ENCODE measurements at places on chromosomes 1 and 21.

- DNase-seq, result peak; percentile 94
Observed at GRCh38 chr1:165854101-165854845, 26.9 kb downstream of the UCK2 start.

- no peak for DNase-seq
Observed at GRCh38 chr1:113983826-113984225, 4.6 kb downstream of the OLFML3 start.

- DNase-seq, result no peak
Observed at GRCh38 chr21:44583089-44583799, 2.8 kb upstream of the KRTAP10-5 start.

GRCh38 chr1:54475946-54476516, 69.8 kb upstream of the SSBP3 start:
- no peak for DNase-seq

DNA sequence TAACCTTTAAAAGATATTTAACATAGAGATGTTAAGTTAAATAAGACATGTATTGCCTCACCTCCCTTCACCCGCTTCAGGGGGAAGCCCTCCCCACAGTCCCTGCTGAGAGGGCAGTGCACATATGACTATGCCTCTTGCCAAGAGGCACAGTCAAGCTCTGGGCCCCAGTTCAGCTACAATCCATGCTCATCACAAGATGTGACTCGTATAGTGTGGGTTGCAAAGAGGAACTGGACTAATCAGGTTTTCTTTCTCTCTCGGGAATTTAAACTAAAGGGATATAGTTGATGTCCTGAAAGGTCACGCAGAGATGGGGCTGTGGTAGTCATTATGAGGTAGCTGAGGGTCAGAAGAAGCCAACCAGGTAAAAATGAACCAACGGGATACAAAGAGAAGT, 35.6 kb downstream of the LYST start:
- DNase-seq, result peak; percentile 20

DNA sequence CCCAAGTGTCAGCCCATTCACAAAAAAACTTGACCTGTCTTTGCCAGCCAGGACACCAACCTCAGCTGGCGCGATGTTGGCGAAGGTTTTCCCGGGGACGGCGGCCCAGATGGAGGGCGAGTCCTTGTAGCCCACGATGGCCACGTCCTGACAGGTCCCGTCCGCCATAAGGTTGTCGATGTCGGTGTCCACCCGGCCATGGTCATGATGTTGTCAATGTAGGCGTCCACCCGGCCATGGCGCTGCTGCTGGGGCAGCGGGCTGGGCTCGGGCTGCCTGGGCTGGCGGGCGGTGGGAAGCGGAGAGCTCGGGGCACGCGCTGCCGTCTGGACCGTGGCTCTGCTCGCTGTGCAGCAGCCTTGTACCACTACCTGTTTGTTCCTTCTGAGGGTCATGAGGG, 18.3 kb upstream of the MYOC start:
- DNase-seq, result no peak

GRCh38 chr1:3717715-3718601, 34.3 kb upstream of the CCDC27 start:
- no peak for DNase-seq

- no peak for DNase-seq
Observed at GRCh38 chr1:58739856-58740466, 40.1 kb upstream of the MYSM1 start.

GRCh38 chr1:221093903-221094791, 214.9 kb downstream of the HLX start:
- DNase-seq, result no peak

DNA sequence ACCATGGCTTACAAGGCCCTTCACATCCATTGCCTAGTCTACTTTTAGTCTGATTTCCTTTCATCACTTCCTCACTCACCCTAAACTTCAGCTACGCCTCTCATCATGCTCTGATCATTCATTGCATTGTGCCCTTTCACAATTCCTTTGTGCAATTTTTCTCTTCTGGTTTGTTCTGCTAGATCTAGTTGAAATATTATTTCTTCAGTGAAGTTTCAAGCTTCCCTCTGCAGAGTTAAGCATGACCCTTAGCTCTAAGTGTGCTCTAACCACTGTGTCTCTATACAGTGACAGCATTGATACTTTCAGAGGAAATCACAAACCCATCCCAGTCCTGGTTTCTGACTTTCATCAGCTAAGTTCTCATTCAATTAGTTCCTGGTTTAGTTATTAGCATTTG, 166.1 kb downstream of the PLA2G4A start:
- DNase-seq, result no peak

GRCh38 chr1:204286315-204286714, 72.5 kb upstream of the GOLT1A start:
- no peak for DNase-seq

All from GM04503 (cell line).